ENCODE measurements at places on chromosomes 5 and 9.

GRCh38 chr5:159451197-159452052 is 121.1 kb upstream of the IL12B start:
- peak; percentile 87 for DNase-seq

- DNase-seq: no peak
Measured at GRCh38 chr5:120942596-120943350, 478.7 kb downstream of the PRR16 start.

DNA sequence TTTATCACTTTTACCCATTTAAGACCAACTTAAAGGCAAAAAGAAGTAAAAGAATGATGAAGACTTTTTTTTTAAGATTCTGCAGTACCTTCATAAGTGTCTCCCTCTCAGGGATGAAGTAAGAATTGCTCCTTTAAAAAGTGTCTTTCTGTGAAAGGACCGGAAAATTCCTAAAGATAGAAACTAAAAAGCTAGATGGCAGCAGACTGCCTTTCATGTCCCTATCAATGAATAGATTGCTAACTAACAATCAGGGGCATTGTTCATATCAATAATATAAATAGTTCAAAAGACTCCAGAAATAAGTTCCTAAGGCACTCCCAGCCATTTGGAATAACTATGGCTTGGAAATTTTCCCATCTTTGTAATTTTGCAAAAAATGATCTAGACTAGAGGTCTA is 558.0 kb downstream of the PDE4D start:
- DNase-seq: peak; percentile 12

DNA sequence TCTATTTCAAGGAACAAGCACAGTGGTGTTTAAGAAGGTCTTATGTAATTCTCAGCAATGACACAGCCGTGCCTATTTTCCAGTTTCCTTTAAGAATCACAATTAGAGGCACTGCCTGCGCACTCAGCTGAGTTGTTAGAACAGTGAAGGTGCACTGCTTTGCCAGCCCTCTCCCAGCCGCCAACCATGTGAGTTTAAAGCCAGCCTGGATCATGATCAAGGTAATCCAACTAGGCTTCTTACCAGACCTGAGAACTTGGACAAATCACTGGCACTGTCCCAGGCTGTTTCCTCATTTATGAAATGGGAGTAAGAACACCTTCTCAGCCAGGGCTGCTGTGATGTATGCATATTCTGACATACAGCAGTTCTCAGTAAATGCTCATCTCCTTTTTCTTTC is 99.6 kb downstream of the ASTN2 start:
- DNase-seq: no peak

DNA sequence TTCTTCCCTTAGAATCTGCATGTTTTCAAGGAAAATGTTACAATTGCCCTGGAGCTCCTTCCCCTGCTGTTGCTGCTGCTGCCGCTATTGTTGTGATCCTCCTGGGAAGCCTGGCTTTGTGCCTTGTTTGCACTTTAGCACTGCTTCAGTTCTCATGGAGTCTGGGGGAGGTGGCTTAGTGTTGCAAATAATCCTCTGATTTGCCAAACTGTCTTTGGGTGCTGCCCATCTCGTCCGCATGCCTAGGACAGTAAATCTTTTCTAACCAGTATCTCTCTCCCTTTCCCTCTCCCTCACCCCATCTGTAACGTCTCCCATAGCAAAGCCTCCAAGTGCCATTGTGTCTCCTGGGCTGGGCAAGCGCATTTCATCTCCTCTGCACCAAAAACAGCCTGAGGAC is 30.3 kb downstream of the FAM240B start:
- no peak for DNase-seq

DNA sequence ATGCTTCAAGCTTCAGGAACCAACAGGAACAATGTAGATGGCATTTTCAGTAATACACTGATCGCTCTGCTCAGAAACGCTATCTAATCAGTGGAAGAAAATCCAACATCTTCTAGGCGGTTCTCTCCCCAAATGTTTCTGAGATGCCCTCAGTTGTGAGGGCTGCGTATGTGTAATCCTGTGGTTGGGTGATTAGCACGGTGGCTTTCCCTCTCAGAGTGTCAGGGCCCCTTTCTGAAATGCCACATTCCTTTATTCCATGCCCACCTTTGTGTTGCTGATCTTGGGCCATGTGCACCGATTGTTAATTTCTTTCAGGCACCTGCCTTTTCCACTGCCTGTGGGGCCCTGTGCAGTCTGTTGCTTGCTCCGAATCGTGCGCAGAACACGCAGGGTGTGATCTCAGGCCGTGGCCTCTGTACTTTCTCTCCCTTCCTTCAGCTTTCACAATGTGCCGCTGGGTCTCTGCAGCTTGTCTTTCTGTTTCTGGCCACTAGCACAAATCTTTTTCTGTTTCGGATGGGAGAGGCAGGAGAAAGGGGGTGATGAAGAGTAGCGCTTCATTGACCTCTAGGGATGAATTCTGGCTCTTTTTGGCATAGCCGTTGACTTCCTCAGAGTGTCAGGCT is 324.0 kb downstream of the PARP8 start:
- no peak for DNase-seq
